ENCODE measurements at places on chromosomes 1 and 21. TPM values are rescaled to one million over a fixed set of nuclear protein-coding genes. Genes with fewer than 3 reads are reported as not detected.

DNA sequence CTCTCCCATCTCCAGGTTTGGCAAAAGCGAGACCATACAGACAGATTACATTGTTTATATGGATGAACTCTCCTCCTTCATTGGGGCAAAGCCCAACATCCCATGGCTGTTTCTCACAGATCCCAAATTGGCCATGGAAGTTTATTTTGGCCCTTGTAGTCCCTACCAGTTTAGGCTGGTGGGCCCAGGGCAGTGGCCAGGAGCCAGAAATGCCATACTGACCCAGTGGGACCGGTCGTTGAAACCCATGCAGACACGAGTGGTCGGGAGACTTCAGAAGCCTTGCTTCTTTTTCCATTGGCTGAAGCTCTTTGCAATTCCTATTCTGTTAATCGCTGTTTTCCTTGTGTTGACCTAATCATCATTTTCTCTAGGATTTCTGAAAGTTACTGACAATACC lies 26.4 kb downstream of the FMO3 start:
- no peak for DNase-seq
- no peak overlapping the region for H3K4me3 ChIP-seq
- H3K4me1 ChIP-seq = no peaks in the 10 kb centered on the region
- H3K36me3 ChIP-seq = no peaks in the 10 kb centered on the region

The SLC19A2 gene
- 25.7 TPM for total RNA-seq

DNA sequence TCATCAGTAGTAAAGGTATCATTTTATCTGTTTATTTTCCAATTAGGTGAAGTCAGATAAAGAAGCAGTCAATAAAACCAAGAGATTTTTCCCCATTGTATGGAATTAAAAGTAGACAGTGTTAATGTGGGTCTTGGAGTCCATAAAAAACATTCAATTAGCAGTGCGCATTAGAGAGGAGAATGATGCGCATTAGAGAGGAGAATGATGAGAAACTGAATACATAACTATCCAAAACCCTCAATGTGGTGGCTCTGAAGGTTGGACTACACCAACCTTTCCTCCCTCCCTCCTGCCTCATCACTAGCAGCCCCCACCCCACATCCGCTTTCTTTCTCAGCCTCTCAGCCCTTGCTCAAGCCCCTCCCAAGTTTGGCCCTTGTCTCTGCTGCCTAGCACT lies 99.5 kb downstream of the DAB1 start:
- H3K36me3 ChIP-seq = no peaks in the 10 kb centered on the region
- no peak for DNase-seq
- peaks cover 20% of the 10 kb centered on the region for H3K4me1 ChIP-seq

The FCRL1 gene
- total RNA-seq = not detected

- no peak overlapping the region for H3K27ac ChIP-seq
- H3K4me1 ChIP-seq = peaks cover 11% of the 10 kb centered on the region
- no peak overlapping the region for H3K4me3 ChIP-seq
These were observed 2.3 kb downstream of the CRP start for GRCh38 chr1:159712080-159712479.

DNA sequence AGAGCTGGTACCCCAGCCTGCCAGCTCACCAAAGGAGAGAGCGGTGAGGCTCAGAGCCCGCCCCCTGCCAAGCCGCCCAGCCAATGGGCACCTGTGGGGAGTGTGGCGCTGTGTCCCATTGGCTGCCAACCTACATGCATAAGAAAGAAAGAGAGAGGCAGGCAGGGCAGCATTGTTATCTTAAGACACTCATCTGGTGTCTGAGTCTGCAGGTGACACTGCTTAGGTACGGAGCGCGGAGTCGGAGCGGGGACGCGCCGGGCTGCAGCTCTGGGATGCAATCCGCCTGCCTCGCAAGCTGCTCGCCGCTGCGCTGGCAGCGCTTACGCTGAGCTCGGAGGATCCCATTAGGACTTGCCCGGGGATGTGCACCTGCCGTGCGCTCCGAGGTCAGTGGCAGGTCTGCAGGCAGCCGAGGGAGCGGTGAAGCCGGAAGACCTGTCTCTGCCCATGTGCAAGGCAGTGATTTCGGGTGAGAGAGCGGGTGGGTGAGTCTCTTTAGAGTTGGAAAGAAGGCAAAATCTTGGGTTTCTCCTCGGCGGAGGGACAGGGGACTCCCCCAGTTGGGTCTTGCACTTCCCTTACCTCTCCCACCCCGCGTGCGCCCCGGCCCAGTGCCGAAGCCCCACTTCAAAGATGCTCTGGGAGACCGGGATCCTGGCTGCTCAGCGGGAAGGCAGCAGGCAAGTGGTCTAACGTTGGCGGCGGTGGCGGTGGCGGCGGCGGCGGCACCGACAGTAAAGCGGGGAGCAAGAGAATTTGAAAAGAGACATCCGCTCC lies at the start of gene BRINP2:
Gene BRINP2, plus strand, starts transcription at position 203 of the 780 bp plus-strand sequence. CDS start 58,919 bp downstream, outside the sequence.
- no peak within 1 kb of the TSS for H3K4me3 ChIP-seq
- H3K4me1 ChIP-seq = no peaks in the 10 kb centered on the region
- no peak for DNase-seq

- H3K4me3 ChIP-seq = no peak overlapping the region
- H3K4me1 ChIP-seq = no peaks in the 10 kb centered on the region
- DNase-seq = no peak
- H3K27ac ChIP-seq = no peak overlapping the region
- peaks cover 5% of the 10 kb centered on the region for H3K27me3 ChIP-seq
- H3K36me3 ChIP-seq = no peaks in the 10 kb centered on the region
These were observed 125.3 kb upstream of the ERG start for GRCh38 chr21:38623552-38623951.

- no peak for DNase-seq
- no peaks in the 10 kb centered on the region for H3K27me3 ChIP-seq
- no peak overlapping the region for H3K27ac ChIP-seq
- H3K4me1 ChIP-seq = no peaks in the 10 kb centered on the region
- H3K36me3 ChIP-seq = no peaks in the 10 kb centered on the region
These were observed 71.3 kb downstream of the HLX start for GRCh38 chr1:220950576-220950975.

DNA sequence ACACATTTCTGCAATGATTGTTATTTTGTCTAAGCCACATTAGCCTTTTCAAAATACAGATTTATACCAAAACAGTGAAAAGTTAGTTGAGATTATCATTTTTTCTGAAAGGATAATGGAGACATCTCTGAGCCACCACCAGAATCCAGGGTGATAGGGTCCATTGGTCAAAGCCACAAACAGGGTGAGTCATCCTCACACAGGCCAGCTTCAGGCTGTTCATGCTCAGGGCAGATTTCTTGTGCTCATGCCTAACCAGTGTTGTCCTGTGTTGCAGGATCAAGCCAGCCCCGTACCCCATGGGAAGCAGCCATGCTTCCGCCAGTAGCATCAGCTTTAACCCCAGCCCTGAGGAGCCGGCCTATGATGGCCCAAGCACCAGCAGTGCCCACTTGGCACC lies 13.4 kb downstream of the ELOA start:
- no peak for DNase-seq
- H3K27ac ChIP-seq = no peak overlapping the region
- H3K27me3 ChIP-seq = no peaks in the 10 kb centered on the region
- H3K4me3 ChIP-seq = no peak overlapping the region

DNA sequence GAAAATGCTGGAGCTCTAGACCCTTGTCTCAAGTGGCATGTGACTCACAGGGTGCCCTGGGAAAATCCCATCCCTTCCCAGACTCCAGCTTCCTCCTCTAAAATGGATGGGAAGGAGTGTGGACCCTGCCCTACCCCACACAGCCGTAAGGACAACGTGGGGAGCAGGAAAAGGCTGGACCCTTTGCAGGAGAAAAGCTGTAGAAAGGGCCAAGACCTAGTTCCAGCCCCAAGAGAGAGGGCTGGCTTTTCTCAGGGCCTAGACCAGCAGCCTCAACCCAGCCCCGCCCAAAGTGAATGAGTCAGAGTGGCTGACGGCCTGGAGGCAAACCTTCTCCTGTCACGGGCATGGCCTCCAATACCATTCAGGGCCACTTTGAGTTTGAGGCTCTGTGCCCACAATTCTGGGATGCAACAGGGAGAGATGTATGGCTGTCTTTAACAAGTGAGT lies 1.1 kb downstream of the LAMB3 start:
- H3K4me1 ChIP-seq = peaks cover 39% of the 10 kb centered on the region
- no peaks in the 10 kb centered on the region for H3K36me3 ChIP-seq
- H3K4me3 ChIP-seq = no peak overlapping the region
- no peak overlapping the region for H3K27ac ChIP-seq

DNA sequence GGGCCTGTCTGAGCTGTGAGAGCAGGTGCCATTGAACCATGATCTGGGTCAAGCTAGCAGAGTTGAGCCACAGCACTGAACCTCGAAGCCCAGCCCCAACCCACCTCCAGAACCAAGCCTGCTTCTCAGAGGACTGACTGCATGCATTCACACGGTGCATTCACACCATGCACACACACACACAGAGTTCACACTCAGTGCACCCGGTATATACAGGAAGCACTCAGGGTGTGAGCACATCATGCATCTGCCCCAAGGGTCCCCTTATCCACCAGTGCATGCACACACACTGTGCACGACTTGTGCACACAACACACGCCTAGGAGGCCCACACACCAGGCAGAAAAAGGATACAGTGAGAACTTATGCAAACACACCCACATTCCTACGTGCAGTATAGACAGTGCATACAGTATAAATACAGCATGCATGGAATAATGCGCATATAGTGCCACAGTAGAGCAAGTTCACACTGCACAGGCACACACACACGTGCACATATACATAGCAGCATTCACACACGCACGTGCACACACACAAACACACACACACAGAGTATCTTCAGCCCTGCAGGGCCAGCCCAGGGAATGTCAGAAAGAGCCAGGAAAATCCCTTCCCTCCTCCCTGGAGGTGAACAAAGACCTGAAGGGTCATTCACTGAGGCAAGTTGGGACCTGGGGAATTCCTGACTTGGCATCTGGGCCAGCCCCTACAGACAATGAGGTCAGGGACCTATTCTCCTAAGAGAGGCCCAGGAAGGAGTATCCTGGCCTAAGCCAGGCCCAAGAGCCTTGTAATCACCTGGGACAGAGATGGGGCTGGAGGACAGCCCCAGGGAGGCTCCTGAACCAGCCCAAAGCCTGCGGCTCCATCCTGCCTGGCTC lies 42.1 kb downstream of the CAMK2N1 start:
- DNase-seq = no peak
- H3K36me3 ChIP-seq = no peaks in the 10 kb centered on the region
- no peaks in the 10 kb centered on the region for H3K27me3 ChIP-seq
- H3K4me3 ChIP-seq = no peak overlapping the region
- H3K4me1 ChIP-seq = no peaks in the 10 kb centered on the region
- H3K27ac ChIP-seq = no peak overlapping the region

- no peak for DNase-seq
- H3K27ac ChIP-seq = no peak overlapping the region
- peaks cover 21% of the 10 kb centered on the region for H3K4me1 ChIP-seq
- no peaks in the 10 kb centered on the region for H3K27me3 ChIP-seq
- no peak overlapping the region for H3K4me3 ChIP-seq
These were observed 15.8 kb downstream of the ODF2L start for GRCh38 chr1:86380257-86380861.

- DNase-seq = no peak
- peak overlapping the region; percentile 36 for H3K27ac ChIP-seq
- H3K36me3 ChIP-seq = peaks cover 12% of the 10 kb centered on the region
- no peaks in the 10 kb centered on the region for H3K4me1 ChIP-seq
These were observed 11.8 kb downstream of the PSEN2 start for GRCh38 chr1:226882187-226882586.

- no peak for DNase-seq
- H3K27me3 ChIP-seq = no peaks in the 10 kb centered on the region
- H3K4me1 ChIP-seq = no peaks in the 10 kb centered on the region
- no peak overlapping the region for H3K27ac ChIP-seq
These were observed 696.5 kb upstream of the PTBP2 start for GRCh38 chr1:96025062-96025461.

DNA sequence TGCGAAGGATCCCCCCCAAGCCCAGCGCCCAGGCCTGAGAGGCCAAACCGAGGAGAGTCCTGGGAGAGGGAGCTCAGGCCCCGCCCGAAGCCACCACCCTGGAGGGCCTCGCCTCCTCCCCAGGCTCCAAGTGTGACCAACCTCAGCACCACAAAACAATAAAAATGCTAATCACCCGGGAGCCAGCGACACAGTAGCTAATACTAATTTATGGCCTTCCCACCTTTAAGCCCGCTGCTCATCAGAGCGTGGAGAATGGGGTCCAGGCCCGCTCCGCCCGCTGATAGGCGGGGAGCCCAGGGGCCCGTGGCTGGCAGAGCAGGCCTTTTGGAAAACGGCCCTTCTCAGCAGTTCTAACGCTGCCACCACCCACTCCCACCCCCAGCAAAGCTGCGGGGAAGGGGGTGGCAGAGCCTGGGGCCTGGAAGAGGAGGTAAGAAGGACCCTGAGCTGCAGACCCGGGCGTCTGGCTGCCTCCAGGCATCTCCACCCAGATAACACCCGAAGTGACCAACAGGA lies 20.4 kb upstream of the TAS1R2 start:
- no peaks in the 10 kb centered on the region for H3K36me3 ChIP-seq
- no peak for DNase-seq
- H3K27ac ChIP-seq = no peak overlapping the region

DNA sequence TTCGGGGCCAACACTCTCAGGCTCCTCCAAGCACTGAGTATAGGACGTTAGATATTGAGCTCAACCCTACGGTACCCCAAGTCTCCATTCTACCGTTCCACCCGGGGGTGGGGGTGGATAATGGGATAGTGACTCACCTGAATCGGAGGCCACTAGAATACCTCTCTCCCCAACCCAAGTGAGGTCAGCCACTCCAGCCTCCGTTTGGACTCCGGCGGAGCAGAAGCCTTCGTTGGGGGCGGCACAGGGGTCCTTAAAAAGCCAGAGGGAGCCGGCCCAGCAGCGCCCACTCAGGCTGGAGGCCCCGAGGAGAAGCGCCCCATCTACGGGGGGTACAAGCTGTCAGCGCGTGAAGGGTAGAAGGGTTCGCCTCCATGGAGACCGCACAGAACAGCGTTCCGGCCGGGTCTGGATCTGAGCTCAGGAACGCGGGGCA lies 556 bp downstream of the WDR77 start:
- H3K4me3 ChIP-seq = peak overlapping the region; percentile 89
- no peak for DNase-seq
- H3K27me3 ChIP-seq = no peaks in the 10 kb centered on the region
- peaks cover 51% of the 10 kb centered on the region for H3K4me1 ChIP-seq

DNA sequence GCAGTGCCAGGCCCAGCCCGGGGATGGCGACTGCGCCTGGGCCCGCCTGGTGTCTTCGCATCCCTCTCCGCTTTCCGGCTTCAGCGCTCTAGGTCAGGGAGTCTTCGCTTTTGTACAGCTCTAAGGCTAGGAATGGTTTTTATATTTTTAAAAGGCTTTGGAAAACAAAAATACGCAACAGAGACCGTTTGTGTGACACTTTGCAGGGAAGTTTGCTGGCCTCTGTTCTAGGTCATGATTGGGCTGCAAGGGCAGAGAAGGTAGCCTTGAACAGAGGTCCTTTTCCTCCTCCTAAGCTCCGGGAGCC lies 719 bp downstream of the SOD1 start:
- peak overlapping the region; percentile 96 for H3K27ac ChIP-seq
- peaks cover 47% of the 10 kb centered on the region for H3K4me1 ChIP-seq
- DNase-seq = no peak
- no peaks in the 10 kb centered on the region for H3K27me3 ChIP-seq
- H3K36me3 ChIP-seq = peaks cover 24% of the 10 kb centered on the region

The BATF3 gene
- total RNA-seq = 3.3 TPM

The BOLA1 gene
- 61.4 TPM for total RNA-seq

Measured in sigmoid colon (tissue), 7 donors.